ENCODE measurements at places on chromosomes 7 and 10.

- DNase-seq, result no peak
Observed at GRCh38 chr10:129848696-129849451, 115.2 kb downstream of the EBF3 start.

GRCh38 chr10:70803775-70804420, 11.8 kb upstream of the SGPL1 start:
- DNase-seq, result no peak

- no peak for DNase-seq
Observed at GRCh38 chr10:59240582-59241183, 64.2 kb downstream of the PHYHIPL start.

DNA sequence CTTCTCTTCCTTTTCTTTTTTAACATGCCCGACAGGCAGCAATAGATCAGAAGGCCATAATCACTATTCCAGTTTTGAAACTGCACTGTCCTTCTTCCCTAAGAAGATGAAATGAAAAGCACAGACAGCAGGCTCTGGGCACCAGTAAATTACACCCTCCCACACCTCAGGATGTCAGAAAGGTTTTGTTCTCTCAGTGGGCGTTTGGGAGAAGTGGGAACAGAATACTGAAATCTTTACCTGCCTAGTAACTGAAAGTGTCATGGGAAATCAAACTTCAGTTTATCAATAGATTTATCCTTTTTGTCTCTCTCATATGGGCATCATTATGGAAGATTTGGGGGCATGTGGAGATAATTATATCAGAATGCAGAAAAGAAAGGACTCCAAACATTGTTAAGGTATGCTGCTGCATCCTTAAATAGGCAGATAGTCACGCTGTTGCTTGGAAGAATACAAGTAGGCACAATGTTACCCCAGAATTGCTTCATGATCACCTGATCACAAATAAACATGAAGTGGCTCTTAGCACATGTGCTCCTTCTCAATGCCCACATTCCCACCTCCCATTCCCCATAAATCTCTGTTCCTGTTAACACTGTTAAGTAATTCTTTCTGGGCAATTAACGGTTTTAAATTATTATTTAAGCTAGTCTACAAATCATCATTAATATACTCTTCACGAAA, 113.3 kb downstream of the DOCK4 start:
- no peak for DNase-seq

DNA sequence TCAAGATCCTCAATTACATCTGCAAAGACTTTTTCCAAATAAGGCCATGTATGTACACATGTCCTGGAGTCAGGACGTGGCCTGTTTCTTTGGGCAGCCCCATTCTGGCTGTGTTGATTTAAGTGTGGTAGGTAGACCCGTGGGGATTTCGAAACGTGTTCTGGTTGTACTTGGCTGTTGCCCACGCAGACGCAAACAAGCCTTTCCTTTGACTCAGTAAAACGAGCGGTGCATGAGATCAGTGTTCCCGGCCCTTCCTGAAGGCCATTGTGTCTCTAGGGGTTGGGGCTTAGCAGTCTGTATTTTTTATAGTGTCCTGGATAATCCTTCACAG, 64.8 kb upstream of the DNAJB6 start:
- no peak for DNase-seq

GRCh38 chr10:50437248-50437647, 185.9 kb upstream of the ASAH2 start:
- DNase-seq, result no peak

Measured in activated CD8-positive, alpha-beta memory T cell treated with anti-CD3 and anti-CD28 coated beads, Interleukin-2, amount 10 ng/mL, durations not matched to agents 7 days and 5 days (primary cell).